M059J (cell line): ENCODE measurements at places on chromosomes 12 and 14. TPM values are rescaled to one million over a fixed set of nuclear protein-coding genes. Genes with fewer than 3 reads are reported as not detected.

- DNase-seq, result no peak
These were observed 1.8 kb upstream of the MYL6B start for GRCh38 chr12:56150563-56150962.

DNA sequence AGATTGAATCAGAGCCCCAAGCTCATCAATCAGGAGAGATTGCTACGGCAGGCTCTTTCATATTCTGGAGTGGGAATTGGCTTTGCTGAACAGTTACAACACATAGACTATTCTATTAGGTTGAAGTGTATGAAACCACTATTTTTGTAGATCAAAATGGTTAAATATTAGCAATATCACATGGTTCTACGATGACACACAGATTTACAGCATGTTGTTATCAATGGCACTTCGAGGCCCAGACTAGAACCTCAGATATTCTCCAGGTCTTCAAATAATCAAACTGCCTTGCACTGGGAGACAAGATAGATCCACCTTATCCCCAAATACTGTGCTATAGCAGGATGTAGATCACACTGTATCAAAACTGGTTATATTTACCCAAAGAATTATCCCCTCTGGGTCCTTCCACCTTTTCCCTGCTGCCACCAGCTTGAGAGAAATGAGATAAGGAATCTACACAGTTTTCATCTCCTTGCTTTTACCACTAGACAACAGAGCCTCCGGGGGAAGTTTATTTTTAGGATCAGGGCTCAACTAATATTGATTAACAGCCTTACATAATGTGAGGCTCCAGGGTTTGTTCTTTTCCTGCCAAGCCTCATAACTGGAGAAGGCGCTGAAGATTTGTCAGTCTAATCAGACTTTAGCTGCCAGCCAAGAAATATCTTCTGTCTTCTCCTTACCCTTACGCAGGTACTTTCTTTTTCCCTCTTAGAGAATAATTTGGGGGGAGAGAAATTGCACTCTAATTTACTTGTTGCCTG is 507.1 kb downstream of the DIO2 start:
- no peak for DNase-seq

DNA sequence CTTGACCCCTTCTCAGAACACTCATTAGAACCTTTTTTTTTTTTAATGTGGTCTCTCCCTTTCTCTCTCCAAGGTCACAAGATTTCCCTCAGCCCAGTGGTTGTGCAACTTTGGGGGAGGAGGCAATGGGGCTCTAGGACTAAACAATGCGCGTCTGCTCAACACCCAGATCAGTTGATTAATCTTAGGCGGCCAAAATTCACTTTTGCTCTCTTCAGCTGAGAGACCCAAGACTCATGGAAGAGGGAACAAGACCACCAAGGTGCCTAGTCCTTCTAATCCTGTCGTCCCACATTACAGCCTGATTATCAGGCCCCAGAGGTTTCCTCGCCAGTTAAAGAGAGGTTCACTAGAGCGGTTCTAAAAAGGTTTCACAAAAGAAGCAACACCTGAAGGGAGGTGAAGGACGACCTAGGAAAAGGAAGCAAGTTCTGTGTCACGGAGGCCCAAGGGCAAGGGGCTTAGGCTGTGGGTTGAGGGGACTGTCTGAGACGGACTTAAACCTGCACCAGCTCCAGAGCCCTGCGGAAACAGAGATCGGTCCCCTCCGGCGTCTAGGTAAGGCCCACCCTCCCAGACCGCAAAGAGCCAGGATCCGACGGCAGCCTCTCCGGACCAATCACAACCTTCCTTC is 824 bp upstream of the TARBP2 start:
- DNase-seq, result peak; percentile 65

Gene KRT72
- total RNA-seq, result not detected in 2 replicates
